Hematopoietic multipotent progenitor cell treated with erythropoietin and hydrocortisone succinate and interleukin-3 and kit ligand, for 17 days (in vitro differentiated cells): ENCODE measurements at places on chromosomes 16 and 17.

DNA sequence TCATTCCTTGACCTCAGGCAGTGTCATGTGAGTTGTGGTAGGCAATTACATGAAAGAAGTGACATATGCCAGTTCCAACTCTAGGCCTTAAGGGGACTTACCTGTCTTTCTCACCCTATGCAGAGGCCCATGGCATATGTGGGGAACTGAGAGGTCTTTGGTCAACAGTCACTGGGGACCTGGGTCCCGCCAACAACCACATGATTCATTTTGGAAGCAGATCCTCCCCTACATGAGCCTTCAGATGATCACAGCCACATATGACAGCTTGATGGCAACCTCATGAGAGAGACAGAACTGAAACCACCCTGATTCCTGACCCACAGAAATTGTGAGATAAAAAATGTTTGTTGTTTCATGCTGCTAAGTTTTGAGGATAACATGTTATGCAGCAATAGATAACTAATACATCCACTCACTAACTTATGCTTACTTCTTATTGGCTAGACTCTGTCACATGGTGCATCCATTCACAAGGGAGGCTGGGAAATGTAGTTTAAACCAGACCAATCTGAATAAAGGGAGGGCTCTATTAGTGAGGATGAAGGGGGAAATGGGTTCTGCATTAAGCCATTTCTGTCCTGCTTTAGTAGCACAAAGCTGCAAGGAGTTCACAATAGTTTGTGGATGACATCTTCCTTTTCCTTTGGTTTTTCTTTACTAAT, 298.2 kb downstream of the HAPSTR1 start:
- no peak for DNase-seq

- no peak for DNase-seq
Measured at GRCh38 chr17:7884581-7885366, 3.8 kb upstream of the CHD3 start.

DNA sequence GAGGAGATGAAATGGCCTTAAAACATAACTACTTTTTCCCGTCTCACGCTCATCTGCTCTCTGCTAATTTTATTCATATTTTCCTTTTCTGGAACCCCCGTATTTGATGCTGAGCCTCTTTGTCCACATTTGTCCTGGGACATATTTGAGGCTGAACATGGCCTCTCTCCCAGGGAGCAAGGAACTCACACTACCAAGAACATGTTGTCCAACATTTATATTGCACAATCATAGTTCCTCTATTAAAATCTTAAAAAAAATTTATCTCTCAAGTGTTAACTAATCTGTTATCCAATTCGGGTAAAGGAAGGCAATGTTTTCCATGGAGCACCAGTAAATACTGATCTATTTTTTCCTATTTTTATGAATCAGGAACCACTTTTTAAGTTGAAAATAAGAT, 60.2 kb downstream of the CMC2 start:
- no peak for DNase-seq

DNA sequence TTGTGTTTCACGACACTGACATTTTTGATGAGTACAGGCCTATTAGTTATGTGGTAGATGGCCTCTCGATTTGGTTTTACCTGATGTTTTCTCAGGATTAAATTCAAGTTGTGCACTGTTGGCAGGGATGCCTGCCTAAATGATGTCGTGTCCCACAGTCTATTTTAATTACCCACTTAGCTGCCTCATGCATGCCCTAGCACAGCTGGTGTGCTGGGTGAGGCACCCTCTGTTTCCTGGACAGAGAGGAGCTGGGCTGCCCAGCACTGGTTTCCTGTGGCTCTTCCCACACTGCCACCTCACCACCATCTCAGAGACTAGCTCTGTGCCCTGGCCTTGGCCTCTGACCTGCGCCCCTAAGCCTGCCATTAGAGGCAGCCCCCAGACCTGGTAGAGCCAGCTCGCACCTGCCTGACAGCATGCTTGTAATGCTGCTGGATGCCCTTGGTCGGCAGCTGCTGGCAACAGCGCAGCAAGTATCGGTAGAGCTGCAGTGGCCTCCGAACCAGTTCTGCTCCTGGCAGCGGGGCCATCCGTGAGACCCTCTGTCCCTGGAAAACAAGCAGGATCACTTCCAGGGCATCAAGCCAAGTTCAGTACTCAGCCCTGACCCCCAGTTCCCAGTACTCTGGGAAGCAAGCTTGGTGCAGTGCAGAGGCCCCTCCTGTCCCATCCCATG, 10.9 kb downstream of the LYRM9 start:
- no peak for DNase-seq

GRCh38 chr16:79997257-79997656, 396.7 kb upstream of the MAF start:
- no peak for DNase-seq

DNA sequence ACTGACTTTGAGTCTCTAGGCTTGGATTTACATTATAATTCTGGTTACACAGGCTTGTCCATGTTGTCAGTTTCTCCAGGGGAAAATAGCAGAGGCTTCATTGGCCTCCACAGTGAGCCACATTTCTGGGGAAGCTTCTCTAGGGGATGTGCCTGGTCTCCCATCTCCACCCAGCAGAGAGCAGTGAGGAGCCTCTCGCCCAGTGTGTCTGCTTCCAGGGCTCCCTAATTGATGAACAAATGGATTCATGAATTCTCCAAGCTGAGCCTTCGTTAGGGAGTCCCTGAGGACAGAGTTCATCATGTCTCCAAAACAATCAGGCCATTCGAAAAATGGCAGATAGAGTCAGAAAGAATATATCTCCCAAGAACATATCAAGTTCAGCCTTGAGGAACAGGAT, 162.4 kb upstream of the TOX3 start:
- no peak for DNase-seq

DNA sequence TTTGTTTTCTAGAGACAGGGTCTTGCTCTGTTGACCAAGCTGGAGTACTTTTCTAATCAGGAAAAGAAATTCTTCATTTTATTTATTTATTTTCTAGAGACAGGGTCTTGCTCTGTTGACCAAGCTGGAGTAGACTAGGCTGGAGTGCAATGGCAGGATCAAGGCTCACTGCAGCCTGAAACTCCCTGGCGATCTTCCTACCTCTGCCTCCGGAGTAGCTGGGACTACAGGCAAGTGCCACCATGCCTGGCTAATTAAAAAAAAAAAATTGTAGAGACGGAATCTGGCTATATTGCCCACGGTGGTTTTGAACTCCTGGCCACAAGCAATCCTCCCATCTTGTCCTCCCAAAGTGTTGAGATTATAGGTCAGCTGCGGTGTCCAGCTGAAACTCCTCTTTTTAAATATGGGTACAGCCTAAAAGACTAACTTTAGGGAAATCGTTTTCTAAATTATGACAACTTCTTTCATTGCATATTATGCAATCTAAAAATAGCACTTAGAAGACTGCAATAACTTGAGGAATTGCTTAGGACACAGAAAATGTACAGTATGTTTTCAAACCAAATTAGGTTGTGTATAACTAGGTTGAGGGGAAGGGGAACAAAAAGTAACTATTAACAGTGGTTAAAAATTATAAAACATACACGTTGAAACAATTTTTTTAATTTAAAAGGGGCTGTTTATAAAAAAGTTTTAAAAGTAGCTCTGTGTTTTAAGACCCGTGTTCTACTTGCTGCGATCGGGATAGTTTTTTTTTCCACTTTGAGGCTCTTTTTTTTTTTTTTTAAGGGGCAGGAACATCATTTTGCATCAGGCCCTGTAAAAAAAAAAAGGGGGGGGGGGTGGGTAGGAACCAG, 4.7 kb downstream of the PRAC1 start:
- DNase-seq: no peak

GRCh38 chr16:89200124-89200849, at the start of gene SLC22A31:
SLC22A31 (minus strand) TSS chr16:89200537; CDS start chr16:89200501, 36 bp downstream.
- DNase-seq: no peak

GRCh38 chr16:83768986-83769385, 38.8 kb upstream of the HSBP1 start:
- DNase-seq: no peak

- DNase-seq: no peak
Measured at GRCh38 chr16:54174201-54174600, 112.4 kb downstream of the IRX3 start.

DNA sequence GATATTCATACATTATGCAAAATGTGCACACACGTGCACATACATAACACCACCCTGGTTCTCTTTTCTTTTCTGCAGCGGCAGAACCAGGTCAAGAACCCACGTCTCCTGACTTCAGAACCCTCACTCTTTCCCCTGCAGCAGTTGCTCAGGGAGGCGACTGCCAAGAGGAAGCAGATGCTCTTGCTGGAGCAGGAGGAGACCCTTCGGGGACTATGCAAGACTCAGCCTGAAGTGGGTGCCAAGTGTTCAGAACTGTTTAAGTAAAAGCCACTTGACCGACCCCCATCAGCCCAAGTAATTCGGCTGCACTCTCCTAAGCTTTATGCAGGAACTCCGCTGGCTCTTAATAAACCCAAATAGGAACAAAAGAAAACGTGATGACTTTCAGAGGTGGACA, 193.8 kb downstream of the SLC39A11 start:
- DNase-seq: no peak

DNA sequence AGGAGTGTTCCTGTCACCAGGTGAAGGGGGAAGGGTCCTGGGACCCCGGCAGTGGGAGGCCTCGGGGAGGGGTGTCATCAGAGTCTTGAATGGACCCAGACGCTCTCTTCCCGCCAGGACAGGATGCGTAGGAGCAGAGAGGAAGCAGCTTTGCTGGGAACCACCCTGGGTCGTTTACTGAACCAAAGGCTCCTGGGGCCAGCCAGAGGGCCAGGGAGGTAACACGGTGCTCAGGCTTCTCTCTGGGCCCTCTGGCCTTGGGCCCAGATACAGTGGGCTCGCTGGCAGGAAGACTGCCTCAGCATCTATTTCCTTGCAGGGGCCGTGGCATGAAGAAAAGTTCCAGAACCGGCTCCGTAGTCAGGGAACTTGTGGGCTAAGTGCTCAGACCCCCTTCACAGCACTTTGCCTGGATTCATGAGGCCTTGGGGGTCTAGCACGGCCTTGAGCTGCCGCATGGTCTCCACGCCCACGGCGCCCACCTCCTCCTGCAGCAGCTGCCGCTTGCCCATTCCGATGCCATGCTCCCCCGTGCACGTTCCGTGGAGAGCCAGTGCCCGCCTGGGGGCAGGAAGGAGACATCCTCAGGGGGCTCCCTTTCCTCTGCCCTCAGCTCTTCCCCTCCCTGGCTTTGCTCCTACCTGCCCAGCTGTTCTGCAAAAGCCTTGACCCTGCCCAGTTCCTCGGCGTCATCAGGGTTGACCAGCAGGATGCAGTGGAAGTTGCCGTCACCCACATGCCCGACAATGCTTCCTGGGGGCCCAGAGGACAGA, 4.4 kb downstream of the LDHD start:
- no peak for DNase-seq

DNA sequence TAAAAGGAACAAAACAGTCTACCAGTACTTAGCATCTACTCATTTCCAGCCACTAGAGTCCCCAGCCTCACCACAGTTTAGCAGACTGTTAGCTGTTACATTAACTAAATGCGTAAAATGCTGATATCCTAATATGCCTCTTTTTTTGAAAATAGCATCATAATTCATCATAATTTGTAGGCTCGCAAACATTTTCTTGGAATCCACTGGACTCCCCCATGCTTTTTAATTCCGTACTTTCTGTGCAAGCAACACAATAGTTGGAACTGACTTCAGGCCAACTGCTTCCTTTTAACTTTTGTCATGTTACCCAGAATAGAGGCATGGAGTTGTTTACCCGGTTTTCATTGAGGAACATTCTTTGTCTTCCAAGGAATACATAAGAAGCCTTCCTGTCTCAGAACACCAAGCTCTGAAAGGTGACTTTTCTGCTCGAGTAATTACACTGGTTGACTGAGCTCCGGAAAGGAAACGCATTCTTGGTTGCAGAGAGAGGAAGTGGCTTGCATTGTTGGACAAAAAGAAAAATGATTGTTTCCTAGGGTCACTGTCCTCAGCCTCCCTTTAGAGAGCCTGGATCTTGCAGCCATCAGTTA, 30.9 kb upstream of the SEC14L1 start:
- DNase-seq: no peak

- DNase-seq: no peak
Measured at GRCh38 chr16:89584768-89585549, 9.4 kb downstream of the CPNE7 start.

- DNase-seq: no peak
Measured at GRCh38 chr16:64742455-64743223, 379.2 kb downstream of the CDH11 start.
